Renal cortex interstitium (tissue), 15 donors: ENCODE measurements at places on chromosomes 2 and 18. TPM values are rescaled to one million over a fixed set of nuclear protein-coding genes. Genes with fewer than 3 reads are reported as not detected.

- no peak for DNase-seq
Observed at GRCh38 chr2:241618296-241618805, 18.6 kb downstream of the THAP4 start.

GRCh38 chr2:231640641-231641111 is 48.0 kb downstream of the TEX44 start:
- no peak for DNase-seq

Gene RBM43
- 16.4 TPM for polyA plus RNA-seq

Gene LOXL3
- polyA plus RNA-seq, result 11.0 TPM
